CD4-positive, alpha-beta T cell treated with Interleukin-15 for 4 hours (primary cell): ENCODE measurements at places on chromosomes 16 and 17.

DNA sequence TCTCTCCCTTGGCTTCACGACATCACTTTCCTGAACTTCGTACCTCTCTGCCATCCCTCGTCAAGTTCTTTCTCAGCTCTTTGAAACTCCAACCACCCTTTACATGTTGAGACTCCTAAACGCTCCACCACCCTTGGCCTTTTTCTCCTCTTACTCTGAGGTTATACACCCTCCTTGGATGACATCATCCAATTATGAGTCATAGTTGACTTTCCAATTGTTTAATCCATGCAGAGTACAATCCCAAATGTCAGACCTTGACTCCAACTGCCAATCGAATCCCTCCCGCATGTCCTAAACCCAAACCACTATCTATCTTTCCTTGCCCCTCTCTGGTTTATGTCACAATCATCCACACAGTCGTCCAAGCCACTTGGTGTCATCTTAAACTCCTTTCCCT, 18.4 kb upstream of the C16orf82 start:
- DNase-seq, result no peak

DNA sequence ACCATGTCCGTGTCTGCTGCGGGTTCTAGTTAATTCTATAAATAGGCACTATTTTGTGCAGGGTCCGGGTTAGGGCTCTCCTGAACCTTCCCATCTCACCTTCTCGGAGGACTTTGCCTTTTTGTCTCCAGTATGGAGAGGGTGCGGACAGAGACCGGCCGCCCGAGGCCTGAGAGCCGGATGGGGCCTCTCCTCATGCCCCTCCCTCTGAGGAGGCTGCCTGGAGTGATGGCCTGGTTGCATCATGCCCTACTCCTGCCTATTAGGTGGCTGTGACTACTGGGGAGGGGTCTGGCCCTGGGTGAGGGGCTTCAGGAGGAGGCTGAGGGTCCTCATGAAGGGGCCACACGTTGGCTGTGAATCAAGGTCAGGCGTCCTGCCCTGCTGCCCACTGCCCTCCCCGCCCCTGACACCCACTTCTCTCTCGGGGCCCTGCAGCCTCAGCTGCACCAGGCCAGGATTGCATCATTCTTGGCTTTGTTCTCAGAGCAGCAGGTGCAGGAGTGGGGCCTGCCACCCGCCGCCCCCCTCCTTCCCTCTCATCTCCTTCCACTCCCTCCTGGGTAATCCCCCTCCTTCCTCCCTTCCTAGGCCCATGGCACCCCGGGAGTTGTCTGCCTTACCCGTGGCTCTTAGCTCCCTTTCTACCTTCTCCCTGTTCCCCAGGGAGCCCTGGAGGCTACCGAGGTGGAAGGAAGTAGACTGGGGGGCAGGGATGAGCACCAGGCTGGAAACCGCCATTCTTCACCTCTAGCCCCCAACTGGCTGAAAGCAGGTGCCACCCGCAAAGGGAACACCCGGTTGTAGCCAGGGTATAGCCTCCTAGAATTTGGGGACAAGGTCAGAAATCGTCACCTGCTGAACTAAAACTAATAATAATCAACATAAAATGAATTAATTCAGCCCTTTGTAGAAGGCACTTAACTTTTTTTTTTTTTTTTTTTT, 12.7 kb upstream of the ARHGAP23 start:
- no peak for DNase-seq

DNA sequence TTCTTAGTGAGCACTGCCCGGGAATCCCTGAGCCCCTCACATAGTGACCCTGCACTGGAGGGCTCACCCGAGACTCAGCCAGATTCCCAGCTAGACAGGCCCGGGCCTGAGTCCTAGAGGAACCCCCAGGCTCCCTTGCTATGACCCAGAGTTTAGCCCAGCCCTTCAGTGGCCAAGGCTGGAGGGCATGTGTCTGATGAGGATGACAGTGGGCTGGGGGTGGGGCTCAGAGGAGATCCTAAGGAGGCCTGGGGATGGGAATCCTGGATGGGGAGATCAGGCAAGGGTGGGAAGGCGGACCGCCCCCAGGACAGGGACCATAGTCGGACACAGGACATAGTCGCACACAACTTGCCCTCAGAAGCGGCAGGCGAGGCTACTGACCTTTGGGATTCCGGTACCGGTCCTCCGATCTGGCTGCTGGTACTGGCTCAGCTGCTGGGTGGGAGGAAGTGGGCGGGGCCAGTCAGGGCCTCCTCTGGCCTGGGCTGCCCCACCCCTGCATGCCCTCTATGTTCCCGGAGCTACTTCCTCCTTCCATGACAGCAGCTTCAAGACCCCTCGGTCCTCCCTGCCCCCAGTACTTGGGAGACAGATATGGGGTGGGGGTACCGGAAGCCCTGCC, 1.1 kb downstream of the CD79B start:
- DNase-seq, result peak; percentile 53

DNA sequence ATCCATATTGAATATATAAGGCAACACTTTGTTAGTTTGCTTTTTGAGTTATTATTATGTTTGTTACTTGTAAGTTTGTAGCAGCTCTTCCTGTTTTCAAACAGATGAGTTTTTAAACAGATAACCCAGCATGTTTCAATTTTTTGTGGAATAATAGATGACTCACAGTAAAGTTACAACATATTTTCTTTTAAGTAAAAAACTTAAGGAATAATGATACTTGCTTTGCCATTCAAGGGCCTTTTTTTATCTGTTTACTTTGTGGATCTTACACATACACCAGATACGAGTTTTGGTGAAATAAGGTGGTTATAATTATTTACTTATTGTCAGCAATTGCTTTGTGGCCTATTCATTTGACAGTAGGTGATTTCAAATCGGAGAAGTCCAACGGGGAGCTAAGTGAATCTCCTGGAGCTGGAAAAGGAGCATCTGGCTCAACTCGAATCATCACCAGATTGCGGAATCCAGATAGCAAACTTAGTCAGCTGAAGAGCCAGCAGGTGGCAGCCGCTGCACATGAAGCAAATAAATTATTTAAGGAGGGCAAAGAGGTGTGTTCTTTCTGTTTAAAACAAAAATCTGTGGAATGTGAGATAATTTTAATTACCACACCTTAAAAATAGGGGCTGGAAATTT, 66.3 kb downstream of the BPTF start:
- DNase-seq, result no peak

GRCh38 chr17:72730077-72730476, 362.4 kb downstream of the SLC39A11 start:
- no peak for DNase-seq

- DNase-seq, result no peak
These were observed 12.5 kb downstream of the ZNF19 start for GRCh38 chr16:71476457-71477124.

DNA sequence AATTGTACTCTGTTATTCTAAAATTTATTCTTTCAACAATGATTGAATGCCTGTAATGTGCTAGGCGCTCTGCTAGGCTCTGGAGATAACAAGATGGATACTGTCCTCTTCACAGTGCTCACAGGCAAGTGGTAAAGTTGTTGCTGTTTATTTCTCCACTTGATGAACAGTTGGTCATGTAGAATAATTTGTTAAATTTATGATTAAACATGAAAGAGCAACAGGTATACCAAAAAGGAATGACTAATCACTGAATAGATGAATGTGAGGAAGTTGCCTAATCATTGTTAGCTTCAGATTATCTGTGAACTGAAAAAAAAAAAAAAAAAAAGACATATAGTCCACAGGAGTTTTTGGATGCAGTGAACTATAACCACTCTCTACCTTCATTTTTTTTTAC, 62.3 kb downstream of the NFATC3 start:
- DNase-seq, result no peak

DNA sequence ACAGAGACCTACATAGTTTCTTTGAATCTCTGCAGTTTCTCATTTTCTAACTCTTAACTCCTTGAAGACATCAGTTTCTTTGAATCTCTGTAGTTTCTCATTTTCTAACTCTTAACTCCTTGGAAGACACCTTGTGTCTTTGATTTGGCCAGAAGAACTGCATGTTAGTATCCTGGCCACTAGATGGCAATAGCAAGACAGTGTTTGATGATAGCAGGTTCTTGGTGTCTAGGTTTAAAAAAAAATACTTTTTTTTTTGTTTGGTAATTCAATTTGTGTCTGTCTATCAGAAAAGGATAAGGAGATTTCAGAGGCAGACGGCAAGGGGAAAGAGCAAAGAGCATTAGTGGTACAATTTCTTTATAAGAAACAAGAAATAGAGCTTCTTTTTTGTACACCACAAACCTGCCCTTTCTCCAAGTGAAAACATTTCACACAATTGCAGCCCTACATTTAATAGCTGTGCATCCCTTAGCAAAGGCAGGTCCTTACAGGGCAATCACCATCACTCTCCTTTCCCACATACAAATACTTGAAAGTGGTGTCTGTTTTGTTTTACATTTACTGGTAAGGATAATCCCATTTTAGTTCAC, 1324.9 kb upstream of the CDH8 start:
- no peak for DNase-seq

DNA sequence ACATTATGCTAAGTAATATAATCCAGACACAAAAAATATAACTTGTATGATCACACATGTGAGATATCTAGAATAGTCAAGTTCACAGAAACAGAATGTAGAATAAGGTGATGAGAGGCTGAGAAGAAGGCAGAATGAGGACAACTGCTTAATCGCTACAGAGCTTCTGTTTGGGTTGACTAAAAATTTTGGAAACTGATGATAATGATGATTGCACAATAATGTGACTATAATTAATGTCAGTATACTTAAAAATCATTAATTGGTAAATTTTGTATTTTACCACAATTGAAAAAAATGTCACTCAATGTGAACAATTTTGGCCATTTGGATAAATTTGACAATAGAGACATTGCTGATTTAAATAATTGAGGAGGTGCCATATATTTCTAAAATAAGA, 1374.4 kb upstream of the CDH8 start:
- no peak for DNase-seq

DNA sequence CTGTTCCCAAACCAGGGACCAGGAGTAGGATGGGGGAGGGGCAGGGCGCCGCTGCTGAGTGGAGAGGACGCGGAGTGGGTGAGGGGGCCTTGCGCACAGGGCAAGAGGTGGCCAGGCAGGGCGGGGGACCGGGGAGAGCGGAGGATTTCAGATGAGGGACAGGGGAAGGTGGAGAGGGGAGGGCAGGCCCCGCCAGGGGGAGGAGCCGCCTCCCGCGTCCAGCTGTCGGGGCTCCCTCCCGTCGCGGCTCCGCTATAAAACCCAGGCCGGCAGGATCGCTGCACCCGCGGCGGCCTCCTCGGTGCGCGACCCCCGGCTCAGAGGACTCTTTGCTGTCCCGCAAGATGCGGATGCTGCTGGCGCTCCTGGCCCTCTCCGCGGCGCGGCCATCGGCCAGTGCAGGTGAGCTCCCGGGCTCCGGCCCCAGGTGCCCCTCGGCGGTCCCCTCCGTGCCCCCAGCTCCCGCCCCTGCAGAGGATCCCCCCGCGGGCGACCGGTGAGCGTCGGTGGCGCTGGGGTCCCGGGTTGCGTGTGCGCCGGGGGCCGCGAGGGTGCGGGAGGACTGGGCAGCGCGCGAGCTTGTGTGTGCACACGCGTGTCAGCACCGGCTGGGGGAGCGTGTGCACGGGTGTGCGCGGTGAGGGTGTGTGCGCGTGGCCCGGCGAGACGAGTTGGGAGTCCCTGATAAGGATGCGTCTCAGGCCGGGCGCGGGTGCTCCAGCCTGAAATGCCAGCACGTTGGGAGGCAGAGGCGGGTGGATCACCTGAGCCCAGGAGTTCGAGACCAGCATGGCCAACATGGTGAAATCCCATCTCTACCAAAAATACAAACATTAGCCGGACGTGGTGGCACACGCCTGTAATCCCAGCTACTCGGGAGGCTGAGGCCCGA, at the start of gene CA4:
Gene CA4, plus strand, starts transcription at position 283 of the 892 bp plus-strand sequence. Its CDS starts 62 bp downstream, at position 345.
- DNase-seq, result no peak

DNA sequence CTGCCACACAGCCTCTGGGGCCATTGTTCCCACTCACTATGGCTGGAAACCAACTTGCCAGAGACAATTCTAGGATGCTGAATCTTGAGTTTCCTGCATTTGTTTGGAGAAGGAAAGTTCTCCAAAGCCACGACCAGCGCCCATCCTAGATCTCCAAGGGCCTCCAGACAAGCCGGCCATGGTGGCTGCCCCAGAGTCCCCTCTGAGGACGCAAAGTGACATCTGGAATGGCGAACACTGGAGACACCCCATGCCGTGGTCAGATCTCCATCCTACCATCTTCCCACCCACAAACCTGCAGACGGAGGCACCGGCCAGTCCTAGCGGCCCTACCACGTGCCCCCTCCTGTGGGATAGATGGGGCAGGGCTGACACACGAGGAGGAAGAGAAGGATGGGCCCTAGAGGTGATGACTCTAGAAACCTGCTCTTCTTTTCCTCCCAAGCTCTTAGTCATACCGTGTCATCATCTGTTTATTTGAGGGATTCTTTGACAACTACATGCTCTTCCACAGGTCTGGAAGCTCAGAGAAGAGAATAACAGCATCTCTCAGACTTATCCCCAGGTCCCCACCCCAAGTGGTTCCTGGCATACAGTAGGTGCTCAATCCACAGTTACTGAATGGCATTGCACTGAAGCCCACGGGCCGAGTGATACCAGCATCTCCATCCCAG, 71.3 kb downstream of the MYH11 start:
- DNase-seq, result no peak

DNA sequence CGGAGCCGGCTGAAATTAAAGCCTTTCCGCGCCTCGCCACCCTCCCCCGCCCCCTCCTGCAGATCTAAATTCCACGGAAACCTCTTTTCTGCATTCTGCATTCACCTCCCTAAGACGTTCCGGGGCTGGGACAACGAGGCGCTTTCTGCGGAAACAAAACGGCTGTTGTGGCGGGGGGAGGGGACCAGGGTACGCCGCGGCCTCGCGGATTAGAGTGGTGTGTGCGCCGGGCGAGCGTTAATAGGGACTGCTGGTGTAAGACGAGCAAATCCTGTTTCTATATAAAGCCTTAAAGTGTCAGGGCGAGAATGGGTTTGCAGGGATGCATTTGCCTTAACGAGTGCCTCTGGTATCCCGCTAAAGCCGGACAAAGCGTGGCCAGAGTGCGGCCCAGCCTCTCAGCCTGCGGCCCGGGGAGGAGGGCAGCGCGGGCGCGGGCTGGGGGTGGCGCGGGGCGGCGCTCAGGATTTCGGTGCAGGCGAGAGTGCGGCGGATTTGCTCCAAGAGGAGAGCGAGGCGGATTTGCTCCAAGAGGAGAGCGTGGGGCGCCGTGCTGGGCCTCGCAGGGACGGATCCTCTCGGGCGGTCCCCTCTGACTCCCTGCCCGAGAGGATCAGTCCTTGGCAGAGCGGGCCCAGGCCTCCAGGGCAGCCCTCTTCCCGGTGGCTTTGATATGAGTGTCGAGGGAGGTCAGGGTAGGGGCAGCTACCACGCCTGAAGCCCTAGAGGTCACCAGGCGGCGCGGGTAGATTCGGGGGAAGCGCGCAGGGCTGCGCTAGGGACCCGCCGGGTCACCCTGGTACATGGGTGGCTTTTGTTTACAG, 5.1 kb downstream of the BAHCC1 start:
- no peak for DNase-seq

DNA sequence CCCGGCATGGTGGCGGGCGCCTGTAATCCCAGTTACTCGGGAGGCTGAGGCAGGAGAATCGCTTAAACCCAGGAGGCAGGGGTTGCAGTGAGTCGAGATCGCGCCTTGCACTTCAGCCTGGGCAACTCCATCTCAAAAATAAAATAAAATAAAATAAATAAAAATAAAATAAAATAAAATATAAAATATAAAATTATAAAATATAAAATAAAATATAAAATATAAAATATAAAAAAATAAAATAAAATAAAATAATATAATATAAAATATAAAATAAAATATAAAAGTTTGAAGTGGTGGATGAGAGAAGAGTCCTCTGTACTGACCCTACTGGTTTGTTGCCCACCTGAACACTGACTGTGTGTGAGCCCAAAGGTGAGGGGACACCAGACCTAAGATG, 15.2 kb downstream of the CCDC42 start:
- DNase-seq, result no peak

- DNase-seq, result no peak
These were observed 6.4 kb downstream of the ZFPM1 start for GRCh38 chr16:88459366-88460073.
